ENCODE measurements at places on chromosomes 7 and 10. TPM values are rescaled to one million over a fixed set of nuclear protein-coding genes. Genes with fewer than 3 reads are reported as not detected.

DNA sequence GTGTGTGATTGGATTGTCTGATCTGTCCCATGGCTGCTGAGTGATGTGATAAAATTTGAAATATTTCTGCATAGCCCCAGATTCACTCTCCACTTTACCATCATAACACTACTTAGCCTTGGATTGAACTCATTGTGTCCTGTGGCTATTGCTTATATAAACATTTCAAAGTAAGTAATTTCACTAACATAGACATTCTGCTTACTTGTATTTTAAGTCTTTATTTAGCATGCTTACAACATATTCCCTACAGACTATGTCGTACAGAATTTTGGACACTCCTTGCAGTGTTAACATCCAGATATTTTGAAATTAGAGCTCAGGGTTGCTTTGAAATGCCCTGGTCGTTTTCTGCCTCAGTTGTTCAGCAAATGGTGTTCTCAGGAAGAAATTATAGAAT is 117.6 kb downstream of the LRRC4 start:
- ATAC-seq: no peak

DNA sequence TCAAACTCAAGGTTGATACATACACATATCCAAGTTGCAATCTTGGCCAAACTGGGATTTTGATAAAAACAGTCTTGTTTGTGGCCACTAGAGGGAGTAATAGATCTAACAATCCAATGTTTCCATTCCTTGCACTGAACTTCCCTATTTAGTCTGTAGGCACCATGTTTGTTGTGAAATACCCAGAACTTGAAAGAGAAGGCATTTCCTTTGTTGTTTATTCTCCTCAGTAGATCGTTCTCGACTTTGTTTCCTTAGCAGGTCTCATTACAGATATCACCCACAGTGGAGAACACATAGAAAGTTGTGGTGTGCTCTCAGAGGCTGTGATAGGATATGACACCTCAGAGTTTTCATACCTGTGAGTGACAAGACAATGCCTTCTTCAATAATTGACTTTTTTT is 70.3 kb upstream of the MXI1 start:
- peak; percentile 87 for ATAC-seq

DNA sequence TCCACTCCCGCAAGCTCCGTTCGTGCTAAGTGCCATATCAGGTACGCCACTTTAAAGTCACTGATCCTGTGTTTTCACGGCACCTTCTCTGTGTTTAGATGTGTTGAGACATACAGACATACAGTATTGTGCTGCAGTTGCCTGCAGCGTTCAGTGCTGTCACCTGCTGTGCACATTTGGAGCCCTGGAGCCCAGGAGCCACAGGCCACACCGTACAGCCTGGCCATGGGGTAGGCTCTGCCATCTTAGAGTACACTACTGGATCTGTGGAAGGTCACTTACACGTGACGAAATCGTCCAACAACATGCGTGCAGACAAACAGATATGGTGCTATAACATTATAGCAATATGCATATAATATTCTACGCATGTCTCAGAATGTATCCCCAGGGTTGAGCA is 111.3 kb downstream of the ELFN1 start:
- ATAC-seq: no peak

- ATAC-seq: peak; percentile 74
These were observed 27.9 kb upstream of the DAGLB start for GRCh38 chr7:6475433-6476186.

DNA sequence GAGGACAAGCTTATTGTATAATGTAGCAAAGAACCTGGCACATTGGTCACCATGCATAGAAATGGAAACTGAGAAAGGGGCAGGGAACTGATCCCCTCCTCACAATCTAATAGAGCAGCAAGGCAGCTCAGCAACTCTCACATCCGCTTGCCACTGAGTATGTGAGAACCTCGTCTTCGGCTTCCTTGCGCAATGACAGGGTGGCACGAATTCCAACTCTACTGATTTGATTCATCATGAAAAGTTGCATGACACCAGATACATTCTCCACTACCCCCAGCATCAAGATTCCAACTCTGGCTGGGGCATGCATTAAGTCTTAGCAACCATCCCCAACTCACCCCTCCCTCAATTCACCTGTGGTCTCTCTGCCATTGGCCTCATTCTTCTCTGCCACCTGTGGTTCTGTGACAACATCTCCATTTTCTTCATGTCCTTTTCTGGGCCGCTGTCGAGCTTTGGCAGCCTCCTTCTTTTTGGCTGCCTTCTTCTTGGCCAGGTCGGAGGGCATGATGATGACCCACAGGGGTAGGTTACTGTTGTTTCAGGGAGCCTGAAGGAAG is 976 bp downstream of the ABCF2 start:
- no peak for ATAC-seq

DNA sequence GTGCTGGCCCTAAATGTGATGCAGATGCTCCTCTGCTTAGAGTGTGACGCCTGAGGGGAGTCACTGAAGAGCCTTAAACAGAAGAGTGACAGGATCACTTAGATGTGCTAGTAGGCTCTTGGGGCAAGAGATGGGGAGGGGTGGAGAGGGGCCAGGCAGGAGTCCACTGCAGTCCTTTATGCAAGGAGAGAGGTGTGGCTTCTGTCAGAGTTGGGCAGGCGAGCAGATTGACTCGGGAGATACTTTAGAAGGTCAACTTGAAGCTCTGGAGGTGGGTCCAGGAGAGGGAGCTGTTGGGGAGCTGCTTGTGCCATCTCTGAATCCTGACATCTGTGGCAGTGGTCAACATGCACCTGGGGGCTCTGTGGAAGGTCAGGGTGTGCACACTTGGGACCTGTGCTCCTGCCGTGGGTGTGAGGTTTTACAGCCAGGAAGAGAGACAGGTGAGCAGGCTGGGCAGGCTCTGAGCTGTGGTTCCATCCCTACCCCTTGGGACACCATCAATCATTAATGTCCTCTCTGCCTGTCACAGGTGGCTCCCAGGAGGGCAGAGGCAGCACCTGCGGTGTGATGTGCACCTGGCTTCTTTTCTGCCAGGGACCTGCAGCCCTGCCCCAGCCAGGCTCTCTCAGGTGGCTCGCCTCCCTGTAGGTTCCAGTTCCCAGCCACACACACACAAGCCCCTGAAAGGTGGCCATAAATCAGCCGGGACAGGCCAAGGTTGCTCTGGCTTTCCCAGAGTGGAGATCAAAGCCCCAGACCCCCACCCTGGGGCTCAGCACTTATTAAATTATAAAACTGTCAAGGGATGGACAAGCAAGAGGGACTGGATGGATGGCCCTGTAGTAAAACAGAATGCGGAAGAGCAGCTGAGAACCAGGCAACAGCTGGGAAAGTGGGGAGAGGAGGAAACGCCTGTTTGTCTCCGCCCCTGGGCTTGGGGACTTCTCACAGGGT is 14.0 kb downstream of the NEURL1 start:
- no peak for ATAC-seq

- ATAC-seq: no peak
These were observed 62.1 kb upstream of the SHH start for GRCh38 chr7:155874411-155874810.

DNA sequence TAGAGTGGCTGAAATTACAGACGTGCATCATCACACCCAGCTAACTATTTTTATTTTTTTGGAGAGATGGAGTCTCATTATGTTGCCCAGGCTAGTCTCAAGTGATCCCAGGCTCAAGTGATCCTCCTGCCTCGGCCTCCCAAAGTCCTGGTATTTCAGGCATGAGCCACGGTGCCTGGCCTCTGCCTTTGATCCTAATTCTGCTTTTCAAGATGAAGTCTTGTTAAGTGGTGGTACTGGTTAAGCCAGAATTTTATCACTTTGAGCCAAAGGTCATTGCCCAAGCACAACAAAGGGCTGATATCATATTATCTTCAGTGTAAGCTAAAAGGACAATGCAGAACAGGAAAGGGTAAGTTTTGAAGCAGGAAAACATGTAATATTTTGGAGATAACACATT is 64.2 kb downstream of the MYOF start:
- no peak for ATAC-seq

GRCh38 chr10:100103581-100103980 is 21.9 kb upstream of the CPN1 start:
- ATAC-seq: no peak

GRCh38 chr7:116906391-116906790 is 44.0 kb downstream of the CAPZA2 start:
- no peak for ATAC-seq

GRCh38 chr7:31957090-31957720 is 113.0 kb downstream of the PDE1C start:
- no peak for ATAC-seq

DNA sequence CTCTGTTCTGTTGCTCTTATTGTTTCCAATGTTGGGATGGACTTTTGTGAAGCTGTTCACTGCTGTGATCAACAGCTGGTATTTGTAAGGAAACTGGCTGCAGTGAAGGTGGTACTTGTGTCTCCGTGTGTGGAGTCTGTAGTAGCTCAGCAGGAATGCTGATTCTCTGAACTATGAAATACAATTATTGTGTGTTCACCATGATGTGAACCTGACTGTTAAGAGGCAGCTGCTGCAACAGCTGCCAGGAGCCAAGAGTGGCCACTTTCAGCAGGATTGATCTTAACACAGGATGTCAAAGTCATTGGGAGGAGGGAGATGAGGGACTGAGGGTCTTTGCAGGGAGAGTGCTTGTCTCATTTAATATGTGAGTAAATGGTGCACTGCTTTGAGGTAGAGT is 13.9 kb downstream of the VSTM2A start:
- no peak for ATAC-seq

- ATAC-seq: no peak
These were observed 37.7 kb upstream of the HABP2 start for GRCh38 chr10:113515161-113515560.

DNA sequence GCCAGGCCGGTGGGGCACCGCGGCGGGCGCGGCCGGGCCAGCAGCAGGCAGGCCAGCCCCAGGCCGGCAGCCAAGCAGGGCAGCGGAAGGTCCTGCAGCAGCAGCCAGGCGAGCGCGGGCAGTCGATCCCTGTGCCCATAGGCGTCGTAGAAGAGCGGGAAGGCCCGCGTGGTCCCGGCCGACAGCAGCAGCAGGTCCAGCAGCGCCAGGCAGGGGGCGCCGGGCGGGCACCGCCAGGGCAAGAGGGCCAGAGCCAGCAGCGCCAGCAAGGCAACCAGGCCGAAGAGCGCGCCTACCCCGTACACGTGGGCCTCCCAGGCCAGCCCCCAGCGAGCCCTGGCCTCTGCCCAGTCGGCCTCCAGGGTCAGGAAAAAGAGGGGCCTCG is 8.4 kb upstream of the RBM28 start:
- ATAC-seq: peak; percentile 40

- peak; percentile 63 for ATAC-seq
These were observed 7.5 kb upstream of the RBP3 start for GRCh38 chr10:47340608-47341170.

- ATAC-seq: no peak
These were observed 104.9 kb upstream of the KCND2 start for GRCh38 chr7:120168066-120168465.

- ATAC-seq: no peak
These were observed 187.7 kb upstream of the CNTNAP2 start for GRCh38 chr7:145928937-145929336.

GRCh38 chr7:144908943-144909556 is 73.2 kb upstream of the TPK1 start:
- ATAC-seq: no peak

- peak; percentile 90 for ATAC-seq
These were observed 20.3 kb upstream of the HECTD2 start for GRCh38 chr10:91389636-91390512.

GRCh38 chr7:123972045-123972444 is 47.0 kb downstream of the SPAM1 start:
- no peak for ATAC-seq

DNA sequence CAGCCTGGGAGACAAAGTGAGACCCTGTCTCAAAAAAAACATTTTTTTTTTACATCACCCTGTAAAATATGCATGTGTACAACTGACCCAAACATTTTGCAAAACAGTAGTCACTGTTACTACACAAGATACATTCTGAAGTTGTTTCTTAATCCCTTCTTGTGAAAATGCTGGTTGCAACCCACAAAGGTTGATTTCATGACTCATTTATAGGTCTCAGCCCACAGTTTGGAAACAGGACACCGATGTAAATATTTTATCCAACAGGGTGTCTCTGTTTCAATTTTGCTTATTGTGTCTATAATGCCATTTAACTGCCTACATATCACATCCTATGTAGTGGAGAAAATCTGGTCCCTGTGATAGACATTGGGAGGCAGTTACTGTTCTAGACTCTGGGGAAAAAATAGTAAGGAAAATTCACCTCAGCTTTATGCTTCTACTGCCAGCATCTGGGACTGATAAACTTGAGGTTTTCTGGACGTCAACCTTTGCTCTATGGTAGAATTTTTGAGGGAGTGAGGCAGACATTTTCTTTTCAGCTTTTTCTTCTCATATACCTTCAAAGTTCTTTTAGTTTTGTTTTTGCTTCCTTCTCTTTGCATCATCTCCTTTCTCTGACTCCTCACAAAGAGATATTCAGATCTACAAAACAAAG is 1.6 kb upstream of the RAB19 start:
- ATAC-seq: peak; percentile 28

DNA sequence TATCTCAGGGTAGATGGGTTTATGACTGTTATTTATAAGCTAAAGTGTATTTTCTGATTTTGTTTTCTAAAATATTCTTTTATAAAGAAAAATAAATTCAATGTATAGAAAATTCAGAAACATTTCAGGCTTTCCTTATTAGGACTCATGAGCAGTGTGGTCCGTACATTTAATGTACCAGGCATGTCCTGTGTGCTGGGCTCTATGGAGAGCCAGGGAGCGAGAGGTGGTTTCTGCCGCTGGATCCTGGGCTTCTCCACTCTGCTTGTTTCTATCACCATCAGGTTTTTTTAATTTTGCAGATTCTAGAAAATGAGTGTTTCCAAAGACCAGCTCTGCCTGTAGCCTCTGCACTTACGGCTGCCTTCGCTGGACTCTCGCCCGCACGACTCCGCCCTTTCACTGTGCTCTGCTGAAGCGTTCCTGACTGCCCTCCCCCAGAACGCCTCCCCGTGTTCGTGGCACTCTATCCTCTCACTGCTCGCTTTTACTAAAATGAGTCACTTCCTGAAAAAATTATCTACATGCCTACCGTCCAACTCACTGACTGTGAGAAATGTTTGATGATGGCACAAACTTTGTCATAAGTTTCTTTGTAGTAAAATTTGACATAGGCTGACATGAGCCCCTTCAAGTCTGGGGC is 188.5 kb downstream of the ZMYND11 start:
- ATAC-seq: peak; percentile 98

OGDHL gene
- 0.21 TPM for total RNA-seq

PAPOLB gene
- not detected for total RNA-seq

FKBP6 gene
- total RNA-seq: not detected

MIOS gene
- 47.7 TPM for total RNA-seq

TMEM140 gene
- total RNA-seq: 11.7 TPM

Measured in activated T-helper 17 cell treated with anti-CD3 and anti-CD28 coated beads, Interleukin-2, amount 50 U/mL, for 72 hours (primary cell).